ENCODE measurements at places on chromosomes 2 and 18.
A peak's percentile ranks its signal among the peaks of the same experiment; 100 is the strongest.

DNA sequence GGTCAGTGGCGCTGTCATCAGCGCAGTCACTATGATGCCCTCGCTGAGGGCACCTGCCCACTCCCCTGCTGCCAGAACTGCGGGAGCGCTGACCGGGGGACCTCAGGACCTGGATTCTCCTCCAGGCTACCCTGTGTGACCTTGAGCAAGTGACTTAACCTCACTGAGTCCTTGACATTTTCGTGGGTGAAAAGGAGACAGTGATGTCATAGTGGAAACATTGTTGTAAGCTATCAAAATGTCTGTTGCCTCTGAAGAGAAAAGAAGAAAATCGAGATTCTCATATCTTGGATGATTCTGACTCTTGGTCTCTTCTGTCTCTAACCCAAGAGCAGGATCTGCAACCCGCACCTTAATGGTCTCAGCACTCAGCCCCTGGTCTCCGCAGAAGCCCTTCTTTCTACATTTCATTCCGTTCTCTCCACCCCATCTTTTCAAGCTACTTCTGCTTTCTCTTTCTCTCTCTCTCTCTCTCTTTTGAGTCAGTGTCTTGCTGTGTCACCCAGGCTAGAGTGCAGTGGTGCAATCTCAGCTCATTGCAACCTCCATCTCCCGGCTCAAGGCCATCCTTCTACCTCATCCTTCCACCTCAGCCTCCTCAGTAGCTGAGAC is 978 bp upstream of the TUBA4A start:
- peak; percentile 40 for DNase-seq

DNA sequence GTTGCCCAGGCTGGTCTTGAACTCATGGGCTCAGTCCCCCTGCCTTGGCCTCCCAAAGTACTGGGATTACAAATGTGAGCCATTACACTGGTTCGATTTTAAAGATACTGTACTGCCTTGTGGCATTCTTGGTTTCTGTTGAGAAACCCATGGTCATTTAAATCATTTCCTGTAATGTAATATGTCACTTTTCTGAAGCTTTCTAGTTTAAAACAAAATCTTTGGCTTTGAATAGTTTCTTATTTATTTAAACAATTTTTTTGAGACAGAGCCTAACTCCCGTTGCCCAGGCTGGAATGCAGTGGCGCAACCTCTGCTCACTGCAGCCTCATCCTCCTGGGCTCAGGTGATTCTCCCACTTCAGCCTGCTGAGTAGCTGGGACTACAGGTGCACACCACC is 8.9 kb downstream of the ZNF512 start:
- no peak for DNase-seq

DNA sequence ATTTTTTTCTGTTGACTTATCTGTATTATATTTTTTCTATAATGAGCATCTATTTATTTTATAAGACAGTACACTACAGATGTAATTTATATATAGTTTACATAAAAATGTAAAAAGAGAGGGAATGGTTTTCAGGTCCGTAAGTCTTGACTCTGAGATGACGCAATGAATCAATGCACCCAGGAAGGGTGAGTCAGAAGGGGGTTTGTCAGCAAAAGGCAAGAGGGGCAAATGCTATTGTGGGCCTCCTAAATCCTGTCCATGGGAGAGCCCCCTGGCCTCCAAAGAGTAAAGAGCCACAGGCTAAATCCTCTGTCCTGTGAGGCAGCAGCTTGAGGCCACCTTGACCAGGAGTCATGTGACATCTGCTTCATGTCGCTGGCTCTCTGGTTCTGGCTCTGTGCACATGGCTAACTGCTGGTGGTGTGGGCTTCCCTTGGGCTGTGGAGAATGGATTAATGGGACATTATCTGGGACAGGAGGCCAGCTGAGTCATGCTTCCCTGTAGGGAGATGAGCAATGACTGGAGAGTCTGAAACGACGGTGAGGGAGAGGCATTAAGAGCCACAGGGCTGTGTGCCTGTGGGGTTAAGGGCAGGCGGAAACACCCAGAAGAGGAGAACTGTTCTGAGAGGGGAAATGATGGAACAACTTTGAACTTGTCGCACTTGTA is 22.8 kb upstream of the ASB18 start:
- no peak for DNase-seq

DNA sequence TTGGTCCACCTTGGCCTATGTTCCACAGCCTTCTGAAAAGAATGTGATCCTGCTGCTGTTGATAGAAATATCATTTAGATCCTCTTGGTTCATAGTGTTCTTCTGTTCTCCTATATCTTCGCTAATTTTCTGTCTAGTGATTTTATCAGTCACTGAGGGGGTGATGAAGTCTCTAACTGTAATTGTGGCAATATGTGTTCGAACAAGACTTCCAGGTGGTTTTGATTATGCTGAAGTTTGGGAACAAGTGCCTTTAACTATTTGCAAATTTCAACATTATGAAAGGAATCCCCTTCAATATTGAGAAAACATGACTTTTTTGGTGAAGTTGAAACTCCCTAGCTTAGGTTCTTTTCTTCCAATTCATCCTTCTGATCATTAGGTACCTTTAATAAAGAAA is 140.4 kb downstream of the MTX2 start:
- no peak for DNase-seq

DNA sequence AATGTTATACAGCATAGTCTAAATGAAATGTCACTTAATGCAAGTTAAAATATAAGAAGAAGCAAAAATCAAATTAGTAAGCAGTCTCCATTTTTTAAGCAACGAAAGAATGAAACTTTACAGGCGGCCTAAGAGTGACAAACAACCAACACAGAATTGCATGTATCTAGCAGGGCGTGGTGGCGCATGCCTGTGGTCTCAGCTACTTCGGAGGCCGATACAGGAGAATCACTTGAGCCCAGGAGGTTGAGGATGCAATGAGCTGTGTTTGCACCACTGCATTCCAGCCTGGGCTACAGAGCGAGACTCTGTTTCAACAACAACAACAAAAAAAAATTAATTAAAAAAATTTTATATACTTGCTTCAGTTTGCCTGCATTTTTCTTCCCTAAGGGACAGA is 16.6 kb downstream of the RBMS1 start:
- DNase-seq: no peak

- no peak for DNase-seq
Observed at GRCh38 chr2:140747665-140748064, 1383.2 kb downstream of the LRP1B start.

DNA sequence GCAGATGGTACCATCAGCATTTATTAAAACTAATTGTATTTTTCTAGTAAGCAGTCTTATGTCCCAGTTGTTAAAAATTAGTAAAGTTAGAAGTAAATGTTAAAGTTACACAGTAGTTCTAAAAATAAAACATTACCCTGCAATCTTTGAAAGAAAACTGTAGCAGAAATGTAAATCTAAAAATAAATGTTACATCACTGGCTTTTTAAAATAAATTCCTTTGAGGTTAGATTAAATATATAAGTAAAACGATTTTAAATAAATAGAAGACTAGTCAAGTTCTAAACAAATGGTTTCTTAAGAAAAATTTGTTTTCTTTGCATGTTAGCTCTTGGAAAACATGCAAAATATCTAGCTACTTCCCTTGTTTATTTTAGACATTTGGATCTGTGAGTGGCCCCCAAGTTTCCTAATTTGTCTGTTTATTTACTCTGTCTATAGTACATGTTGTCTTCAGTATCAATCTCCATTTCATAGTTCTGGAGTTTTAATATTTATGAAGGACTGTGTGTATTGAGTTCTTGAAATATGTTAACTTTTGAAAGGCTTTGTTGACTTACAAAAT is 58.2 kb downstream of the GLS start:
- DNase-seq: no peak

GRCh38 chr18:33593261-33593660 is 15.2 kb downstream of the ASXL3 start:
- DNase-seq: no peak

GRCh38 chr2:231348173-231348572 is 47.3 kb upstream of the B3GNT7 start:
- DNase-seq: no peak

- DNase-seq: no peak
Observed at GRCh38 chr2:102806250-102806837, 44.5 kb downstream of the TMEM182 start.

GRCh38 chr2:28583899-28584553 is 88.2 kb downstream of the PLB1 start:
- no peak for DNase-seq

DNA sequence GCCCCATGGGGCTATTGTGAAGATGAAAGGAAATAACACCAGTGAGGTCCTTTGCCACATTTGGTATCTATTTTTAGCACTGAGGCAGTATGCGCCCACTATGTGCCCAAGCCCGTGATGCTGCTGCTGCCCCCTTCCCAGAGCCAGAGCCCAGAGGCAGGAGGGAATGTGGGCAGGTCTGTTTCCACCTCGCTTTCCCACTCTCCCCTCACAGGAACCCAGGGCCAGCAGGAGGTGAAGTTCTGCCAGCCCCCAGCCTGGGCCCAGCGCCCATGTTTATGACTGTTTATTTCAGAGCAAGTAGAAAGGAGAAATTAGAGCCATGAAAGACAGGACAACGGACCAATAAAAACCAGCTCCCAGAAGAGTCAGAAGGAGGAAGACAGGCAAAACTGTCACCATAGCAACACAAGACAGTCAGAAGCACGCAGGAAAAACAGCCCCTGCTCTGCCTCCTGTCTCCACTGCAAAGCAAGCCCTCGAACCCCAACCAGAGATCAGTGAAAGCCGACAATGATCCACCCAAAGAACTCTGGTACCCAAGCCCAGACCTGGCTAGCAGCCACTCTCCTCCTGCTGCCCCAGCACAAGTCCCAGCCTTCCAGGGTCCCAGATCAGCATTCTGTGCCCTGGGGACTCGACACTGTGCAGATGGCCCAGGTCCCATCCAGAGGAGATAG is 1.4 kb downstream of the CYRIA start:
- DNase-seq: no peak

- DNase-seq: no peak
Observed at GRCh38 chr18:43031169-43031568, 84.3 kb downstream of the RIT2 start.

GRCh38 chr2:207635468-207636200 is 10.4 kb upstream of the METTL21A start:
- DNase-seq: no peak

- DNase-seq: no peak
Observed at GRCh38 chr2:240479111-240479501, 43.6 kb downstream of the GPC1 start.

DNA sequence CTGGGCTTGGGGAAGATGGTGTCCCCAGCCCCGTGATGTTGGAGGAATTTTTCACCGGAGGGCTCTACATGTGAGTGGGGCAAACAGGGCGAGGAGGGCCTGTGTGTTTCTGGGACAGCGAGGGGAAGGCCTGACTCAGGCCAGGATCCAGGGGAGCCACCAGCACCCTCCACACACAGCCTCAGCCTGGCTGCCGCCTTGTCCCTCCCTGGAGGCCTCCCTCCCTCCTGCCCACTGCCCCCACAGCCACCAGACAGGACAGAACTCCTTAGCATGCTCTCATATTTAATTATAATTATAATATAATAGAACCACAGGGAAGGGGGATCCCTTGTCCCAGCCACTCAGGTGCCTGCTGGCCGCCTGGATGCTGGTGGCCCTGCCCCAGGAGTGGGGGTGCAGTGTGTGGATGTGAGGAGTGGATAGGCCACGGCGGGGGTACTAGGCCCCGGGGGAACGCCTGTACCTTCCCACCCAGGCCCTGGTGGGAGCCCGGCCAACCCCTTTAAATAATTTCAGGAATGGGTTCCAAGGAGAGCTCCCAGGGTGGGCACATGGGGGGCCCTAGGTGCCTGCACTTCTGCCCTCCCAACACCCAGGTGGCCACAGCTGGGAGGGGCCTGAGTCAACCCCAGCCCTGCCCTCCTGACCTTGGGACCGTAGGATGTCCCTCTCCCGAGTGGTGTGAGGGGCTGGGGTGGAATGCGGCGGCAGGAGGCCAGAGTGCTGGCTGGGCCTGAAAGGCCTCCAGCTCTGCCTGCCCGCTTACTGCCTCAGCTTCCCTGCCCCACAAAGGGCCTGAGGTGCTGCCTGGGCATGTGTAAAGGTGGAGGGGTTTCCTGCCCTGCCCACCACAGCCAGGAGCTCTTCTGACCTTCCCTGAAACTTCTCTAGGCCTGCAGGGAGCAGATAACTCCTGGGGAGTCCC is 8.8 kb downstream of the PDCD1 start:
- no peak for DNase-seq

DNA sequence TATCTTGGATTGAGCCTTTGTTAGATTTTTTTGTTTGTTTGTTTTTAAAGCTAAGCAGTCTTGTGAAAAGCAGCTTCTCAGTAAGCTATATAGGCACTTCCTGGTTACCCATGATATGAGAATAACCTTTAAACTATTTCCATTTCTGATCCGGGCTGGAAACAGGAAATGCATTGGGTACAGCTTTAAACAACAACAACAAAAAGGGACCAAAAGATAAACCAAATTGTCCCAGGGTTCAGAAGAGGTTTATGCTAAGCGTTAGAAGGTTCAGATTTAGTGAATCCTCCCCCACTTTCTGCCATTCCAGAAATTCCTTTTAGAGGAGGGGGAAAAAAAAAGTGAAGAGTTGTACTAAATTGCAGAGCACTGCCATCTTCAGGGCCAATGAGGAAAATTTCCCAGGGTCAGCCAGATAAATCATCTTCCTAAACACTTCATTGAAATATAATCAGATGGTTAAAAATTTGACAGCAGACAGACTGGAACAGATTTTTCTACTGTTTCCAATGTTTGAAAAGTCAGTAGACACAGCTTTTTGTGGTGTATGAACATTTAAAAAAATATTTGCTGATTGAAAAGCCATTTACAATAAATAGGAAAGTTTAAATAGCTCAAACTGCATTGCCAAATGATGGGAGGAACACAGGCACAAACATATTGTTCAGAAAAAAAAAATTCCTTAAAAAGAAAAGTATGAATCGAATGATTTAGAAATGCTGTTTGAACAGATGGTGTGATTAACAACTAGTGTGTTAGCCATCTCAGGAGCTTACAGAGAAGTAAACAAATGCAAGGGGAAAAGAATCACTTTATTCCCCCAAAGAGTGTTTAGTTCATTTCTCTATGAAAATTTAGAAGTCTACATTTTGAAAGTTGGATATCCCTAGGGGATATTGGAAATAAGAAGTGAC is 189.9 kb upstream of the TANK start:
- DNase-seq: no peak

DNA sequence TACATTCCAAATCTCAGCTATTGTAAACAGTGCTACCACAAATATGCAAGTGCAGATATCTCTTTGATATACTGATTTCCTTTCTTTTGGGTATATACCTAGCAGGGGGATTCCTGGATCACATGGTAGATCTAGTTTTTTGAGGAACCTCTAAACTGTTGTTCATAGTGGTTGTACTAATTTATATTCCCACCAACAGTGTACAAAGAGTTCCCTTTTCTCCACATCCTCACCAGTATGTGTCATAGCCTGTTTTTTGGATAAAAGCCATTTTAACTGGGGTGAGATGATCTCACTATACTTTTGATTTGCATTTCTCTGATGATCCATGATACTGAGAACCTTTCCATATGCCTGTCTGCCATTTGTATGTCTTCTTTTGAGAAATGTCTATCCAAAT is 6.3 kb upstream of the CCNT2 start:
- DNase-seq: no peak

DNA sequence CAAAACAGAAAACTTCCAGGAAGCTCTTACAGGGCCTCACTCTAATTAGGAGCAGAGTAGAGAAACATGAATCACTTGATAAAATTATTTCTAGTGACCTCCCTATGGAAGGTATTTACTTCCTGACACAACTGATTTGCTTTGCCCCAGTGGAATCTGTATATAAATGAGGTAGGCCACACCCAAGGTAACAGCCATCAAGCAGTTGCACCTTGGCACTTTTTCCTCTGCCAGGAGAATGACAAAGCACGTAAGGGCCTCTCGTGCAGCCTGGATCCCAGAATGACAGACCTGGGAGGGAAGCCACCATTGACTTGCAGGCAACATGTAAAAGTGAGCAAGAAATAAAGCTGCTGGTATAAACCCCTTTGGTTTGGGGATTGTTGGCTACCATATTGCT is 620.0 kb upstream of the SLC39A10 start:
- DNase-seq: no peak
